ENCODE measurements at places on chromosomes 13 and 19. TPM values are rescaled to one million over a fixed set of nuclear protein-coding genes. Genes with fewer than 3 reads are reported as not detected.

The CABP5 gene
- total RNA-seq = not detected

The HSD17B14 gene
- total RNA-seq = 14.8 TPM

The CGB8 gene
- 4.1 TPM for total RNA-seq

The FAM174C gene
- 87.6 TPM for total RNA-seq

The GZMM gene
- total RNA-seq = not detected

The RFXANK gene
- 43.1 TPM for total RNA-seq

The SCN1B gene
- total RNA-seq = 9.7 TPM

The MAG gene
- not detected for total RNA-seq

The LMTK3 gene
- 5.5 TPM for total RNA-seq
